8988T (cell line): ENCODE measurements at places on chromosomes 7 and 10.

DNA sequence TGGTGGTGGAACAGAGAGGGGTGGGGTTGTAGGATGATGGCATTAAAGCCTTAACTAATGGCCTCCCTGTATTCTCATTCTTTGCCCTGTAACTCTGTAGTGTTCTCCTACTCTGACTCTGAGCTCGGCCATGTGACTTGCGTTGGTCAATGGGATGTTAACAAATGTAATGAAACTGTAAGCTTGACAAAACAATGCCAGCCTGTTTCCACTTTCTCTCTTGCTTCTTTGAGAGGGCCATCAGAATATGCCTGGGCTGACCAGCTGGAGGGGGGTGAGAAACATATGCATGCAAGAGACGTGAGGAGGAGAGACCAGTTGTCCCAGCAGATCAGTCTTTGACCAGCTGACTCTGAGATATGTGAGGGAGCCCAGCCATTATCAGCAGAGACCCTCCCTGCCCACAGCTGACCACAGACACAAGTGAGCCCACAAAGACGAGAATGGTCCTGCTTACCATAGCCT is 100.6 kb downstream of the ICA1 start:
- DNase-seq, result no peak

GRCh38 chr7:128104108-128104742 is 73.0 kb upstream of the LRRC4 start:
- DNase-seq, result no peak

- no peak for DNase-seq
These were observed 153.7 kb upstream of the AGK start for GRCh38 chr7:141397236-141398163.

DNA sequence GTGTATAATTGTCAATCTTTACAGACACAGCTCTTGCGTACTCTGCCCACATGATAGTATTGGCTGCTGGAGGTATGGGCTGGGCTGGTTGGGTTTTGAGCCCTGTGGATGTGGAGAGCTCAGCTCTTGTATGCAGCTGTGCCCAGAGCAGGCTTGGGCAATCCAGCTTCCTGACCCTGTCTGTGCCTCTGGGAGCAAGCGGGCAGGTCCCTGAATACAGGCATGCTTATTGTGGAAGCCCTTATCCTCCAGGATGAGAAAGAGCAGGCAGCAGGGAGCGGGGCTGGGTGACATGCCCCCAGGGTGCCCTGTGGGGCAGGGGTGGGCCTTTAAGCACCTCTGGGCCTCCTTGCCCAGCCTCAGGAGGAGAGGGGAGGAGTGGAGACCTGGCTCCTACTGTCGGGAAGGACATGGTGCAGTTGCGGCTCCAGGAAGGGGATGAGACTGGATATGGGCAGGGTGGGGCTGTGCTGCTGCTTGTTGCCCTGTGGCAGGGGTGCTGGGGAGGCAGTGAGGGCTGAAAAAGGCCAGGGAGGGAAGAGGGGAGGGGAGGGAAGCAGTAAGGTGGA is 32.7 kb upstream of the SH2D4B start:
- DNase-seq, result no peak

DNA sequence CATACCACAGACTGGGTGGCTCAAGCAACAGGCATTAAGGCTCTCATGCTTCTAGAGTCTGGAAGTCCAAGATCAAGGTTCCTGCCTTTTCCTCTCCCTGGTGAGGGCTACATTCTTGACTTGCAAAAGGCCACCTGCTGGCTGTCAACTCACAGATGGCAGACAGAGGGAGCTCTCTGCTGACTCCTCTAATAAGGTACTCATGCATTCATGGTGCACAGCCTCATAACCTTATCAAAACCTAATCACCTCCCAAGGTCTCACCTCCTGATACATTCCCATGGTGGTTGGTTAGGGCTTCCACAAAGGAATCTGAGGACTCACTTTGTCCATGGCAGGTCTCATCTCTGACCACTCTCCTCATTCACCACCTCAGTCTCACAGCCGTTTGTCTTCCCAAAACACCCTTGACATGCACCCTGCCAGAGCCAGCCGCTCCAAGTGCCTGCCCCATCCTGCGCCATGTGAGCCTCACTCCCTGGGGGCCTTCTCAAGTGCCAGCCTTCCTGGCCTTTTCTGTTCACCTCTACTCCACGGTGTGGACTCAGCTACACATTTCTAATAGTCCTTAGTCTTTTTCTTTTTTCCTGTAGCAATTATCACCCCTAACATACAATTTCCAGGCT is 400.3 kb upstream of the ADARB2 start:
- DNase-seq, result peak; percentile 11

- no peak for DNase-seq
These were observed 357.4 kb downstream of the GLRX3 start for GRCh38 chr10:130493446-130494145.

- no peak for DNase-seq
These were observed 87.2 kb upstream of the AGK start for GRCh38 chr7:141463986-141464385.

- no peak for DNase-seq
These were observed 135.8 kb downstream of the CNNM2 start for GRCh38 chr10:103053659-103054581.
